ENCODE measurements at places on chromosomes 16 and 17. TPM values are rescaled to one million over a fixed set of nuclear protein-coding genes. Genes with fewer than 3 reads are reported as not detected.

- no peak for DNase-seq
- H3K27ac ChIP-seq: no peak overlapping the region
- H3K27me3 ChIP-seq: peaks cover 2% of the 10 kb centered on the region
- no peaks in the 10 kb centered on the region for H3K36me3 ChIP-seq
- H3K4me3 ChIP-seq: no peak overlapping the region
These were observed 20.2 kb upstream of the AATK start for GRCh38 chr17:81186203-81186602.

DNA sequence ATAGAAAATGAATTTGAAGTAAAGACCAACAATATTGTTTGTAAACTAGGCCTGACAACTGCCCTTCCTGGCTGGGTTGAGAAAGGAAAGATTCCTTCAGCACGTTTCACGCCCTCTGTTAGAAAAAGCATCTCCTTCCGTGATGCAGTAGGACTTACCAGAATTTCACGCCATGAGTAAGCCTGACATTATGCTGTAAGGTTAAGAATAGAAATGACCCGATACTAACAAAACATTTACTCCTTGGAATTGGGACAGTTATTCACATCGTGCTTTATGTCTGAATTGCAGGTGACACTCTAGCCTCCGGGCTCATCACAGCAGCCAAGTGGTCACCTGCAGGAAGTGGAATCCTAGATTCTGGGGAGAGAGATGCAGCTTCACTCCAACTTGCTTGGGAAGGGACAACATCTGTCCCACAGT, 17.5 kb downstream of the MARCHF10 start:
- H3K36me3 ChIP-seq: no peaks in the 10 kb centered on the region
- DNase-seq: no peak
- H3K4me3 ChIP-seq: no peak overlapping the region
- peaks cover 4% of the 10 kb centered on the region for H3K4me1 ChIP-seq
- no peak overlapping the region for H3K27ac ChIP-seq

DNA sequence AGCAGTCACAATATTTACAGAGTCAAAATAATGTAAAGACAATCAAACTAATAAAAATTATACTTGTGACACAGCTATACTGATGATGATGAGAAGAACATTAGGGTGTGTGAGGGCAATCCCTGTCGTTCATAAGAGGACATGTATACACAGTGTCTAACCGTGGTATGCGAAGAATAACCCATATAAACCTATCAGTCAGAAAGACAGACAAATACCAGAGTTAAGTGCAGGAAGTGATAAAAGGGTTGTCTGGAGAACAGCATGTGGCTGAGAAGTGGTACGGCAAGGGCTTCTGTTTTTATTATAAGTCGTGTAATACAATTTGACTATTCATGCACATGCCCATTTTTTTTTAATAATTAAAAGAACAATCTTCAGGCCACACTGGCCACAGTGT, 46.7 kb downstream of the LMF1 start:
- no peak overlapping the region for H3K4me3 ChIP-seq
- DNase-seq: no peak
- H3K27ac ChIP-seq: no peak overlapping the region
- no peaks in the 10 kb centered on the region for H3K4me1 ChIP-seq
- H3K36me3 ChIP-seq: peaks cover 19% of the 10 kb centered on the region

DNA sequence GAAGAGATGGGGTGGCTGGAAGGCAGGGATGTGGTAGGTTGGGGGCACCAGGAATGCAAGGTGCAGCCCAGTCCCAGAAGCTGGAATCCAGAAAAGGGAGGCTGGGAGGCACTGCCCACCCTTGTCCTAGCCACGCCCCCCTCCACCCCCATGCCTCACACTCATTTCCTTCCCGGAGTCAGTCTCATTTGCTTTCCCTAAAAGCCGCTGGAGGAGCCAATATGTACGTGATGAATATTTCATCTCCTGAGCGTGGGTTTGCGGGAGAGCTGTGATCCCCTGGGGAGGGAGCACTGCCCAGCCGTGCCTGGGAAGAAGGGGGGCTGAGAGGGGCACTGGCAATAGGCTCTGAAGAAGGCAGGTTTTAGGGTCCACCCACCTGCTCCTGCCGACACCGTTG, 124.5 kb upstream of the LHX1 start:
- no peak overlapping the region for H3K27ac ChIP-seq
- H3K27me3 ChIP-seq: peaks cover 50% of the 10 kb centered on the region
- DNase-seq: no peak
- no peak overlapping the region for H3K4me3 ChIP-seq
- H3K4me1 ChIP-seq: peaks cover 2% of the 10 kb centered on the region

The ABI3 gene
- 5.8 TPM for total RNA-seq

DNA sequence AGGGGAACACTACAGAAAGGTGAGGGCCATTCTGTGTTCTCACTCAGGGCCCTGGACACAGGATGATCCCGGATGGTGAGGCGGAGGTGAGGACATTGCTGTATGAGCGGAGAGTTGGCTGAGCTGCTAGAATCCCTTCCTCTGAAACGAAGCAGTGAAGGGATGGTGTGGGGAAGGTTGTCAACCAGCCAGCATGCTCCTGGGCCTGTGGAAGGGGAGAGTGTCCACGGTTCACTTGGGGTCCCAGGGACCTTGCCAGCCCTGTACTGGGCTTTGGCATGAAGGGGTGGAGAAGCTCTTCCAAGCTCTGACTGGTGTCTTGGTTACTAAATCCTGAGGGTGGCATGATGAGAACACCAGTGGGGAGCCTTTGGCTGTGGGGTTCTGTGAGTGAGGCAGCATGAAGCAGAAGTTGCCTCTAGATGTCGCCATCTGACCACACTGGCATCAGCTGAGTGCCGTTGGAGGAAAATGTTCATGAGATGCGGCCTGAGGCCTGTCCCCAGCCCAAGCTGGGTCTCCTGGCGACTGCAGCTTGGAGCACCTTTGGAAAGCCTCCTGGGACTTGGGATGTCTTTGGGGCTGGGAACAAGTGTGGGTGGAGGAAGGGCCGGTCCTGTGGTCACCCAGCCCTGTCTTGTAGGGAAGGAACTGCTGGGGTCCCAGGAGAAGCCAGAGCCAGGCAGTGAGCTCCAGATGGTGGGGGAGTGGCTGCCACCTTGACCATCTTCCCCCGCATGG, 14.8 kb downstream of the PDP2 start:
- no peak overlapping the region for H3K27ac ChIP-seq
- H3K27me3 ChIP-seq: no peaks in the 10 kb centered on the region
- DNase-seq: peak; percentile 52
- H3K36me3 ChIP-seq: no peaks in the 10 kb centered on the region

The KRT31 gene
- not detected for total RNA-seq

DNA sequence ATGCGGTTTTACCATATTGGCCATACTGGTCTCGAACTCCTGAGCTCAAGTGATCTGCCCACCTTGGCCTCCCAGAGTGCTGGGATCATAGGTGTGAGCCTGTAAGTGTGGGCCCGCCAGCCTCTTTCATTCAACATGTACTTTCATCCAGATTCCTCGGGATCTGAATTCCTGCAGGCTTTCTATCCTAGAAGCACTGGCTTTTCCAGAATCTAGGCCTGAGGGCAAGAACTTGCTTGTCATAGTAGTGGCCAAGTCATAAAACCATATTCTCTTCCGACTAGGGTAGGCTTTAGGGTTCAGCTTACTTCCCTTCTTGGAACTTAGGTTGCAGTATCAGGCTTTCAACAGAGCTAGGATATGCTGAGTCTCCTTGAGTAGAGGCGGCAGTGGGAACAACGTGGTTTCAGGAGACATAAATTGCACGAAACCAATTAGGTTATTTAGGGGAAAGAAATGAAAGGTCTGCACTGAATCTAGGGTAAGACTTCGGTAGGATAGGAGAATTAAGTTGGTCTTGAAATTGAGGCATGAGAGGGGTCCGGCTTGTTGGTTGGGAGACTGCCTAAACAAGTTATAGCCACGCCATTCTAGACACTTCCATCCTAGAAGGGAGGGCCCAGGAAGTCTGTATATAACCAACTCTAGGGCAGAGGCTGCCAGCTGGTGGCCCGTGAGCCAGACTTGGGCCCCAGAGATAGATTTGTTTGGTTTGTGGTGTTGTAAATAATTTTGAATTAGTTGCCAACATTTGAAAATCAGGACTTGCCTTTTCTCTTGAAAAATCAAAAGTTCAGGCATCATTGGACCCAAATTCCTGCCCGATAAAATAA, 15.6 kb downstream of the SLC7A6 start:
- peak overlapping the region; percentile 42 for H3K27ac ChIP-seq
- no peak overlapping the region for H3K4me3 ChIP-seq
- peaks cover 35% of the 10 kb centered on the region for H3K36me3 ChIP-seq
- H3K27me3 ChIP-seq: no peaks in the 10 kb centered on the region

The ITGAD gene
- not detected for total RNA-seq

The CFAP52 gene
- total RNA-seq: not detected

- H3K27me3 ChIP-seq: peaks cover 5% of the 10 kb centered on the region
- no peaks in the 10 kb centered on the region for H3K4me1 ChIP-seq
These were observed 117.0 kb downstream of the RGS9 start for GRCh38 chr17:65254166-65254565.

GRCh38 chr17:37488607-37489196, 989 bp upstream of the DUSP14 start:
- no peaks in the 10 kb centered on the region for H3K27me3 ChIP-seq
- DNase-seq: peak; percentile 78
- H3K36me3 ChIP-seq: no peaks in the 10 kb centered on the region
- H3K27ac ChIP-seq: peak overlapping the region; percentile 59
- peaks cover 29% of the 10 kb centered on the region for H3K4me1 ChIP-seq

- no peak for DNase-seq
- no peak overlapping the region for H3K4me3 ChIP-seq
- no peak overlapping the region for H3K27ac ChIP-seq
- no peaks in the 10 kb centered on the region for H3K36me3 ChIP-seq
These were observed 15.0 kb downstream of the THUMPD1 start for GRCh38 chr16:20726661-20727060.
